ENCODE measurements at places on chromosomes 7 and 10. TPM values are rescaled to one million over a fixed set of nuclear protein-coding genes. Genes with fewer than 3 reads are reported as not detected.

The SERPINE1 gene
- 2.0 TPM for total RNA-seq

The FAM241B gene
- 8.7 TPM for total RNA-seq

The PSTK gene
- total RNA-seq, result 4.8 TPM

The EBLN1 gene
- not detected for total RNA-seq

The PRKG1 gene
- 18.2 TPM for total RNA-seq

The GET4 gene
- total RNA-seq, result 79.1 TPM

The ZNF467 gene
- total RNA-seq, result 0.19 TPM

The GALNT17 gene
- total RNA-seq, result 65.6 TPM

The GPR37 gene
- 8.5 TPM for total RNA-seq

The AQP1 gene
- total RNA-seq, result 0.28 TPM

GRCh38 chr7:68311958-68312357 is 1286.3 kb upstream of the AUTS2 start:
- DNase-seq, result no peak

- no peak for DNase-seq
Measured at GRCh38 chr7:151744656-151745638, 132.0 kb downstream of the PRKAG2 start.

- no peak for DNase-seq
Measured at GRCh38 chr7:128835231-128835751, 5.1 kb downstream of the FLNC start.

- DNase-seq, result no peak
Measured at GRCh38 chr7:87565877-87566276, 34.8 kb downstream of the ABCB1 start.

DNA sequence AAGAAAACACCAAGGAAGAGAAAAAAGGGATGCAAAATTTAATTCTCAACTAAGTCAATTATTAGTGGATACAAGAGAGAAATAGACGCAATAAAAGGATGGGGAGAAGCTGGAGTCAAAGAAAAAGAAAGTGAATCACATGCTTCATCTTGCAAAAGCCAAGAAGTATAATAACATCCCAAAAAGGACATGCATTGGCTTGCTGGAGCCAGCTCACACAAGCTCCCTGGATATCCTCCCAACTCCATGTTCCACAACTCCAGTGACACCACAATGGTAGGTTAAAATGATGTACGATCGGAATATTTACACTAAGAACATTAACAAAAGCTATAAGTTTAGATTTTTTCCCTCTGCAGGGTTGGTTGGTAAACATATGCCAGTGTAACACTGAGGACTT is 72.4 kb downstream of the MACC1 start:
- no peak for DNase-seq

GRCh38 chr10:91816981-91817380 is 18.8 kb downstream of the TNKS2 start:
- DNase-seq, result no peak

- no peak for DNase-seq
Measured at GRCh38 chr7:105229641-105230040, 159.1 kb downstream of the SRPK2 start.

DNA sequence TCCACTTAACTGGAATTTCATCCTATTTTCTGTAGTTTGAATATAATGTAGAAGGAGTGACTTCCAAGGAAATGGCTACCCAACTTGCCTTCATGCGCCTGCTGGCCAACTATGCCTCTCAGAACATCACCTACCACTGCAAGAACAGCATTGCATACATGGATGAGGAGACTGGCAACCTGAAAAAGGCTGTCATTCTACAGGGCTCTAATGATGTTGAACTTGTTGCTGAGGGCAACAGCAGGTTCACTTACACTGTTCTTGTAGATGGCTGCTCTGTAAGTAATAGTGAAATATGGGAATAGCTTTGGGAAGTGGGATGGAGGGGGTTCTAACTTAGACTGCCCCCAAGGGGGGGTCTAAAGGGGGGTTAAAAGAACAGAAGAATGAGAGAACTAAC is 34.5 kb downstream of the COL1A2 start:
- DNase-seq, result no peak

DNA sequence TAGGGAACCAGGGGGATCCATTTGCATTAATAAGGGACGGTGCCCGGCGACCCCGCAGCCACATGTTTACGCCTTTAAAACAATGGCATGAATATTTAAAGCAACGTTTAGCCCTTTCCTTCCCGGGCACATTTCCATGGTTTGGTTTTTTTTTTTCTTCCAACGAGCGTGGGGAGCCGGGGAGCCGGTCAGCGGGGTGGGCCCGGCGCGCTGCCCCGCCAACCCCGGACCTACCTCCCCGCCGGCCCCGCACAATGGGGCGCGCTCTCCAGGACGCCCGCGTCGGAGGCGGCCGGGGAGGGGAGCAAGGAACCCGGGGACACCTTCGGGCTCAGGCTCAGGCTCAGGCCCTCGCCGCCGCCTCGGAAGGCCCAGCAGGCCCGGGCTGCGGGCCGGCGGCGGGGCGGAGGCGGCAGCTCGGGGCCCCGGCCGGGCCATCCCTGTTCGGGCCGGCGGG is 1.0 kb downstream of the SEPHS1 start:
- peak; percentile 55 for DNase-seq

GRCh38 chr7:140093375-140093774 is 30.6 kb upstream of the PARP12 start:
- no peak for DNase-seq

- peak; percentile 80 for DNase-seq
Measured at GRCh38 chr7:131859147-131859821, 302.9 kb upstream of the PODXL start.

GRCh38 chr7:157444843-157445135 is 108.0 kb downstream of the DNAJB6 start:
- no peak for DNase-seq

DNA sequence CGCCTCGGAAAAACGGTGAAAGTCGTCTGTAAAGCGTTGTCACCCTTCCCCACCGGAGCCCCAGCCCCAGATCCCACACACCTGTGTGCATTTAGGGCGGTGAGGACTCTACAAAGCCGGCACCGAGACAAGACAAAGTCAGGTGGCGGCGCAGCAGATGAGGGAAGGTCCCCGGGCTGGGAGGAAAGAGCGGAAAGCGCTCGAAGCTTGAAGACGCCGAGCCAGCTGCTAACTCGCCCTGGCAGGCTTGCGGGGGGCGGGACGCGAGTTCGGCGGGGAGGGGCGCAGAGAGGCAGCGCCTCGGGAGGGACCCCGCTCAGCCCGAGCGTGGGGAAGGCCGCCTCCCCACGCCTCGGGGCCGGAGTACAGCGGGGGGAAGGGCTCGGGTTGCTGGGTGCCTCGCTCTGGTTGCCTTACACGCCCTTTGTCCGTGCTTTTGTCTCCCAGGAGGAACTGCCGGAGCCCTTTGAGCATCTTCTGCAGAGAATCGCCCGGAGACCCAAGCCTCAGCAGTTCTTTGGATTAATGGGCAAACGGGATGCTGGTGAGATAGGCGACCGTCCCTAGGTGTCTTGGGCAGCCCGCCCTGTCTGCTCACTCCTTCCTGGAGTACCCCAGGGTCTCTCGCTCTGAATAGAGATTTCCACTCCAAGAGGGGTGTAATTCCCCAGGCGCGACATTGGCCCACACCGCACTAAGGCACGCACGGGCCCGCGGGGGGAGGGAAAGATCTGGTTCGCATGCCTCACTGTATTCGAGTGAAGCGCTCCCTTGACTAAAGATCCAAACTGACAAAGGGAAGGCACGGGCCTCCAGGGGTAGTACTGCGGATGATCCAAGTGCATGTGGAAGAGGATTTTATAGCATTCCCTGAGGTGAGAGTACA is 1.6 kb downstream of the TAC1 start:
- DNase-seq, result peak; percentile 75
